IPS-NIHi11 (cell line): ENCODE measurements at places on chromosomes 11 and 22.

- DNase-seq: no peak
Measured at GRCh38 chr11:33696931-33697638, 3.5 kb downstream of the C11orf91 start.

GRCh38 chr11:36463781-36464180, 46.3 kb downstream of the TRAF6 start:
- DNase-seq: no peak

DNA sequence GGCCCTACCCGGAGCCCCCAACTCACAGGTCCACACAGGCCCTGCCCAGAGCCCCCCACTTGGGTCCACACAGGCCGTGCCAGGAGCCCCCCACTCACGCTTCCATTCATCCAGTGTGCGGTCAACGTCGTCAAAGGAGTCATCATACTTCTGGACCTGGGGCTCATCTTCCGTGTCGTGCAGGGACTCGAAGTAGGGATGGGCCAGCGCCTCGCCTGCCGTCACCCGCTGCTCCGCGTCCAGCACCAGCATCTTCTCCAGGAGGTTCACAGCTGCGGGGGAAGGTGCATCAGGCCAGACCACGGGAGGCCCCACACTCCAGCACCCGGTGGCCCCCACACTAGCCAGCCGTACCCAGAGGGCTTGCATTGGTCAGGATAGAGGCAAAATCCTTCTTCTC, 4.0 kb upstream of the HDAC10 start:
- DNase-seq: no peak

DNA sequence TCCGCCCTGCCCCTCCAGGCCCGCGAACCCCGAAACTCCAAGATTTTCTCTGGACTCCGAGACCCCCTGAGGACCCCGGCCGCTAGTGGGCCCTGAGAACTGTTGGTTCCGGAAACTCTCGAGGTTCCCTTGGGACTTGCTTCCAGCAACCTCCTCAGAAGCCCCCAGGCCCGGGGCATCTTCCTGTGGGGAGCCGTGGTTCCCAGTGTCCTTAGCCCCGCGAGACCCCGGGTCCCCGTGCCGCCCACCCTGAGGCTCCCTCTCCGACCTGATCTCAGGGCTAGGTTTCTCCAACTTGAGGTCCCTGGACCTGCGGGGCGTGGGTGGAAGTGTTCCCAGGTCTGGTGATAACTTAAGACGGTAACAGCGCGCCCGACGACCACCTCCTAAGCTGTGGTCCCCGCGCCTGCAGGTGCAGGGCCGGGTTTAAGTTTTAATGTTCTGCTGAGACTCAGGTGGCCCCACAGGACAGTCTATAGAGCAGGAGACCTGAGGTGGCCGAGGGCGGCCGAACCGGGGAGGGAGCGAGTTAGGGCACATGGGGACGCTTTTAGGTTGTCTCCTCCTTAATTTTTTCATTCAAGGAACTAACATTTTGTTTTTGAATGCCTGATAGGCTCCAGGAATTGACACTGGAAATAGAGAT, 720 bp downstream of the FAM118A start:
- no peak for DNase-seq

- no peak for DNase-seq
Measured at GRCh38 chr11:57568330-57568766, 876 bp upstream of the UBE2L6 start.

DNA sequence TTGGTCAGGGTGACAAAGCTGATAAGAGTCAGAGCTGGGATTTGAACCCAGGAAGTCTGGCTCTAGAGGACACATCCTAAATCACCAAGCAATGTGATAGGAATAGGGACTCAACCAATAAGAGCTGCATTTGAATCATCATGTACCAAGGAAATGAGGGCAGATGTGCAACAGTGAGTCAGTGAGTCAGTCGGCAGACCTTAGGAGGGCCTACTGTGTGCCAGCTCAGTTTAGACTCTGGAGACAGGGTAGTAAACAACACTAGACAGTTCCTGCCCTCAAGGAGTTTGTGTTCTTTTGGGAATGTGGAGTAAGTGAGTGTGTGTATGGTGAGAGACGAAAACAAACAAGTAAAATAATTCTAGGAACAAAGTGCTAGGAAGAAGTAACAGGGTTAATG, 11.2 kb downstream of the IL10RA start:
- no peak for DNase-seq

DNA sequence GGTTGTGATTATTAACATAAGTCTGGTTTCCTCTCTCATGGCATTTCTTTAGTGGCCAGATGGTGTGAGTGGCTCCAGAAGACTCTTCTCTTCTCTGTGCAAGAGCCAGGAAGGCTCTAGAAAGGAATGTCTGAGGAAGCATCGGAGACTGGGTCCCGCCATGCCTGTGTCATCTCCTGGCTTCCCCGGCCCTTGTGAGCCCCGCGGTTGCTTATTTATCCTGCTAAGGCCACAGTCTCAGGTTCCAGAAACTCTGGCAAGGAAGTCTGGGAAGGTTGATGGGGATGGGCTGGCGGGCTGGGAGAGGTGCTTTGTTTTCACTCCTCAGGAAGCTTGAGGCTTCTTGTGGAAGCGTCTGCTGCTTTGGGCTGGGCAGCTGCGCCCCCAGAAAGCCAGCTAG, 18.9 kb downstream of the BCR start:
- DNase-seq: no peak
